Breast epithelium (tissue), 4 donors: ENCODE measurements at places on chromosomes 5 and 9.

DNA sequence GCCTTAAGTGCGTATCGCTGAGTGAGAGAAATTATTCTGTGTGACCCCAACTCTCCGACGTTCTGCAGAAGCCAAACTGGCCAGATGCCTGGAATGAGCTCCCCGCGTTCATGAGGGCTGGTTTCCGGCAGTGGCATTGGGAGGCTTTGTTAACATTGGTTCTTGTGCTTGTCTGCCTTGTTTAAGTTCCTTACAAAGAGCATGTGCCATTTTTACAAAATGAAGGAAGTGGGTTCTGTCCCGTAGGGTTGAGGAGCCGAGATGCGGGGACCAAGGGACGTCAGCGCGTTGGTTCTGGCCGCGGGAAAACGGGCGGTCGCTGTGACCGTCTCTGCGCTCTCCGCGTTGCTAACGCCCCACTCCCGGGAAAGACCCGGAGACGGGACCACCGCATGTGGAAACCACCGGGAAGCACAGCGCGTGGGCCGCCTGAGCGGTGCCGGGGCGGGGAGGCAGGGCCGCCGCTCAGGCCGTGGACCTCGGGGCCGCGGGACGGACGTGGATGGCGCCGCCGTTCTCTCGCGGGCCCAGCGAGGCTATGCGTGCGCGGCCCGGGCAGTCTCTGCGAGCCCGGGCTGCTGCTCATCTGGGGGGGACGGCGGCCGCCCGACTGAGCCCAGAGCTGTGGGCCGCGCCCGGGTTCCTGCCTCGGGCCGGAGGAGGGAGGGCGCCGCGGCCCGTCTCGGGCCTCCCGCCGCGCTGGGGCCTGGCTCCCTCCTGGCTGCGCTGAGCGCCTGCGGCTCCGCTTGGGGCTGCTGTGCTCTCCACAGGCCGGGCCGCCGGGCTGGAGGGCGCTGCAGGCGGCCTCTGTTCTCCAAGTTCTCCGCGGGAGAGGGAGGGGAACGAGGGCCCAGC is 13.4 kb downstream of the RABL6 start:
- H3K4me1 ChIP-seq: no peaks in the 10 kb centered on the region
- H3K36me3 ChIP-seq: peaks cover 6% of the 10 kb centered on the region
- H3K27ac ChIP-seq: no peak overlapping the region
- DNase-seq: no peak

GRCh38 chr5:73103870-73104299 is 16.5 kb upstream of the TMEM171 start:
- no peak for DNase-seq
- no peaks in the 10 kb centered on the region for H3K27me3 ChIP-seq
- H3K4me3 ChIP-seq: no peak overlapping the region
- no peak overlapping the region for H3K27ac ChIP-seq
- no peaks in the 10 kb centered on the region for H3K4me1 ChIP-seq

DNA sequence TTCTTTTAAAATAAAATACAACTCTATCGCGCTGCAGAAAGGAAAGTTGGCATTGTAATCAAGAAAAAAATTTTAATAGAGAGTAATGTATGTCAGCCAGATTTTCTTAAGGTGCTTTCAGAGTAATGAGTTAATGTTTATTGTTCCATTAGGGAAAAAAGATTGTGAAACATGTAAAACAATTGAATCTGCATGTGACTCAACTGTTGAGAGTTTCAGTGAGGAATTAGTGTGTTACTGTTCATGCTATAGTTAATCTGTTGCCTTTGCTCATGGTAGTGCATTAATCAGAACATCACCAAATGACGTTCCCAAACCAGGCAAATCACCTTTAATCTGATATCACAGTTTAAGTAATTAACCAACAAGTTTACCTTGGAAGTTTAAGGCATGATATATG is 600.5 kb downstream of the NR2F1-AS1 start:
- DNase-seq: no peak
- H3K27me3 ChIP-seq: no peaks in the 10 kb centered on the region
- H3K36me3 ChIP-seq: no peaks in the 10 kb centered on the region
- no peaks in the 10 kb centered on the region for H3K4me1 ChIP-seq
- no peak overlapping the region for H3K4me3 ChIP-seq

- H3K4me3 ChIP-seq: no peak overlapping the region
- no peak overlapping the region for H3K27ac ChIP-seq
- H3K4me1 ChIP-seq: no peaks in the 10 kb centered on the region
- H3K27me3 ChIP-seq: no peaks in the 10 kb centered on the region
- DNase-seq: no peak
These were observed 523.5 kb upstream of the ZNF608 start for GRCh38 chr5:125269926-125270325.

DNA sequence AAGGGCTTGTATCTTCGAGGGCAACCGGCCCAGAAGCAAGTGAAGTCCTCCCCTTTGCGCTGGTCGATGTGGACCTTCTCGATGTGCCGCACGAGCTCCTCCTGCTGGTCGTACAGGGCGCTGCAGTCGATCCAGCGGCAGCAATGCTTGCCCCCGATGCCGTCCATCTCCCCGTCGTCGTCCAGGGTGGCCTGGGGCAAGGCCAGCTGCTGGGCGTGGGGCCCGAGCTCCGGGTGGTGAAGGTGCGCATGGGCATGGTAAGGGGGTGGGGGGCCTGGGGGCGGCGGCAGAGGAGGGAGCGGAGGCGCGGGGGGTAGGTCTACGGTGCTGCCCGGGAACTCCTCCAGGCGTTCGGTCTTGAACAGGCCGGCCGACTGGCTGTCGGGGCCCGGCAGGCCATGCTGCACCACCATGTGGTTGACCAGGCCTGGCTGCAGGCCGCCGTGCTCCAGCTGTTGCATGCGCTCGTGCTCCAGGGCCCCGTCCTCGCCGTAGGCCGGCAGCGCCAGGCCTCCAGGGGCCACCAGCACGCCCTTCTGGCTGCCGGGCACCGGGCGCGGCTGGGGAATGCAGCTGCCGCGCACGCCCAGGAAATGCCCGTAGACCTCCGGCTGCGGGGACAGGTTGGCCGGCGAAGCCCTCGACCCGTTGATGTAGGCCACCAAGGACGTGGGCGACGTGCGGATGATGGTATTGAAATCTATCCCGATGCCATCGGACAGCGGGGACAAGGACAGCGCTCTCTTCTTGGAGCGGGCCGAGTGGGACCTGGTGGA is 181.8 kb downstream of the GLIS3 start:
- no peaks in the 10 kb centered on the region for H3K4me1 ChIP-seq
- no peaks in the 10 kb centered on the region for H3K27me3 ChIP-seq
- H3K36me3 ChIP-seq: no peaks in the 10 kb centered on the region
- DNase-seq: no peak
- H3K27ac ChIP-seq: peak overlapping the region; percentile 53
